Inflammatory macrophage treated with lipopolysaccharide for 4 hours (primary cell): ENCODE measurements at places on chromosomes 2 and 18.

DNA sequence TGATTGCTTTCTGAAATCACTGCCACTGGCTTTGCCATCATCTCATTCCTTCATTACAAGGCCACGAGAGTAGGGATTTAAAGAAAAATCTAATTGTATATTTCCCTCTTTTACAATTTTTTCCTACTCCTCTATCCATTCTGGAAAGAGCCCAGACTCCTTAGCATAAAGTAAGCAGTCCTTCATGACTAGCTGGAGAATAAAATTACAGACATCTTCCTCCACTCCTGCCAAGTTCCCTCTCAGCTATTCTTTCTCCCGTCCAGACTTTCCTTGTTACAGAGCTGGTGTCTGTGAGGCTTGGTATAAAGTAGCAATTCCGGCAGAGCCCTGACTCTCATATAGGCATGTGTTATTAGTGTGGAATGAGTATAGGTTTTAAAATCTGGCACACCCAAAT, 806.8 kb downstream of the PLCL1 start:
- DNase-seq = no peak

DNA sequence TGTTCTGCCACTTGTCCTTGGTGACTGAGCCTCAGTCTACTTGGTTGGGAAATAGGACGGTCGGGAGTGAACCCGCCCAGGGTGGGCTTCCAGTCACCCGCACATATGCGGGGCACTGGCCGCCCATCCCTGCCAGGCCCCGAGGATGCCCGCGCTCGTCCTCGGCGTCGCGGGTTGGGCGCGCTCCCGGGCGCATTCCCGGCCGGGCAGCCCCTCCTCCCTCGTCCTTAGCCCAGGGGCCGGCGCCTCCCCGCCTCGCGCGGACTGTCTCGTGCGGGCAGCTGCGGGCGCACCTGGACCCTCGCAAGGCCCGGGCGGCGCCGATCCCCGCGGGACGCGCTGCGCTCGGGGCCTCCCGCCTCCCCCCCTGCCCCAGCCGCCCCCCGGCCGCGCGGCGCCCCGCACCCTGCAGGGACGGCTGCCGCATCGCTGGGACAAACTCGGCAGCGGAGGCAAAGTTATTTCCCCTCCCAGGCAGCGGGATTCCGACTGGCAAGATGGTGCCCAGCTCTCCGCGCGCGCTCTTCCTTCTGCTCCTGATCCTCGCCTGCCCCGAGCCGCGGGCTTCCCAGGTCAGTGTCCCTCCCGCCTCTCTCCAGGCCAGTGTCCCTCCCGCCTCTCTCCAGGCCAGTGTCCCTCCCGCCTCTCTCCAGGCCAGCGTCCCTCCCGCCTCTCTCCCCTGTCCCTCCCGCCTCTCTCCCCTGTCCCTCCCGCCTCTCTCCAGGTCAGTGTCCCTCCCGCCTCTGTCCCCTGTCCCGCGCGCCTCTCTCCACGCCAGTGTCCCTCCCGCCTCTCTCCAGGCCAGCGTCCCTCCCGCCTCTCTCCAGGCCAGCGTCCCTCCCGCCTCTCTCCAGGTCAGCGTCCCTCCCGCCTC, at the start of gene FBLN7:
Gene FBLN7 (plus strand): TSS at position 227 of the 874 bp plus-strand sequence. CDS start 271 bp downstream, at position 498.
- DNase-seq = no peak

- no peak for DNase-seq
Observed at GRCh38 chr18:7604361-7604760, 37.2 kb downstream of the PTPRM start.

DNA sequence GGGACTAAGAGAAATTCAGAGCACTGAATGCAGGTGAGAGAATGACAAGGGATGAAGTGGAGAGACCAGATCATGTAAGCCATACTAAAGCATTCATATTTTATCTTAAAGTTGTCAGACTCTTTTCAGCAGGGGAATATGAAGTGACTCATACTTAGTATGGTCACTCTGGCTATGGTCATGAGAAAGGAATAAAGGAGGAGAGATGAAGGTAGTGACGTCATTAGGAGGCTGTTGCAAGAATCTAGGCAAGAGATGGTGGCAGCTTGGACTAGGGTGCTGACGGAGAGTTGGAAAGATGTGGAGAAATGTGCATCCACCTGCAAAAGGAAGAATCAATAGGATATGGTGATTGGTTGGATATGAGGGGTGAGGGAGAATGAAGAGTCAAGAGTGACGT, 203.2 kb upstream of the ACVR2A start:
- peak; percentile 67 for DNase-seq

DNA sequence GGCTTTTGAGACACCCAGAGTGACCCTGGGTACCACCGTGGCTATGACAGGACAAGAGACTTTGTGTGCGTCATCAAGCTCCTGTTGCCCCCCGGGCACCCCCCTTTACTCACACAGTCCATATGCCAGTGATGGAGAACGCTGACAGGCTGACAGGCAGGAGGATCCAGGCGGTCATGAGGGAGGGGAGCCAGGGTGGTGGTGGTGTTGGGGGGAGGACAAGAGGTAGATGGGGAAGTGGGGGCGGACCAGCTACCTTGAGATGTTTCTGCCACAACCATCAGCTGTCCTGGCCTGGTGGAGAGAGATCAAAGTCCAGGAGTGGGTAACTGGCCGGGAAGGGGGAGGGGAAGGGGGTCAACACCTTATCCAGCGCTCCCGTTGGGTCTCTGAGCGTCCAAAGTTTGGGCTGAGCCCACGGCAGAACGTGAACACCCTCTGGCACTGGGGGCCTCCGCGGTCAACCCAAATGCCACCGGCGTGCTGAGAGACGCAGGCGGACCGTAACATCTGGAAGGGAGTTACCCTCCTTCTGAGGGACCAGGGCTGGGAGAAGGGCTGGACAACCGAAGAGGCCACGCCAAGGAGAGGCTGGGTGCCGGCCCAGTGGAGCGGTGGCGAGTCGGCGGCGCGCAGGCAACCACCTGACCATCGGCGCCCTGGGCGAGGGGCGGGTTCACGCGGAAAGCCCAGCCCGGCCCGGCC, 575 bp downstream of the TMEM150A start:
- peak; percentile 30 for DNase-seq

- no peak for DNase-seq
Observed at GRCh38 chr2:159285433-159285832, 1.1 kb downstream of the WDSUB1 start.

DNA sequence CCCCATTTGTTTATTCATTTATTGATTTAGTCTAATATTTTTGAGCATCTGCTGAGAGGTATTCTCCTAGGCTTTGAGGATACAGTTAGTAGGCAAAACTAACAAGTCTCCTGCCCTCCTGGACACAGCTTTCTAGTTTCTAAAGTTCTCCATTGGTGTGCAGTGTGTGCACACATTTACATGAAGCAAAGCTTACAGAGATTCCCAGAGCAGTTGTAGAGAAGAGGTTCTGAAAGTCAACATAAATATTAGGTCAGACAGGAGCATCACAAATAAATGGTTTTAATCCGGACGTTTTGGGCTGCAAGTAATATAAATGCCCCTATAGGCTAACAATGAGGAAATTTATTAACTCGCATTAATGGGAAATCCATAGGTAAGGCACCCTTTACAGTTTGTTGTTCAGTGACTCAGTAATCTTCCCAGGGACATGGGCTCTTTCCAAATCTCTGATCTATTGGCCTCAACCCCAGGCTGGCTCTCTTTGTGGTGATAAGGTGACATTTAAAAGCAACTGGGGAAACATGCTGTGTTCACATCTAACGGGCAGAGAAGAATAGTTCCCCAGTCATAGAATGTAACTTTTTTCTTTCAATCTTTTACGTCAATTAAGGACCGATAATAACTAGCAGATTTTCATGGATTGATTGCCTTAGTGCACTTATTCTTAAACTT, 407.2 kb downstream of the PTPRM start:
- no peak for DNase-seq

- no peak for DNase-seq
Observed at GRCh38 chr2:172484253-172484652, 56.9 kb downstream of the ITGA6 start.

GRCh38 chr2:237405006-237405559, 8.9 kb downstream of the COL6A3 start:
- no peak for DNase-seq

DNA sequence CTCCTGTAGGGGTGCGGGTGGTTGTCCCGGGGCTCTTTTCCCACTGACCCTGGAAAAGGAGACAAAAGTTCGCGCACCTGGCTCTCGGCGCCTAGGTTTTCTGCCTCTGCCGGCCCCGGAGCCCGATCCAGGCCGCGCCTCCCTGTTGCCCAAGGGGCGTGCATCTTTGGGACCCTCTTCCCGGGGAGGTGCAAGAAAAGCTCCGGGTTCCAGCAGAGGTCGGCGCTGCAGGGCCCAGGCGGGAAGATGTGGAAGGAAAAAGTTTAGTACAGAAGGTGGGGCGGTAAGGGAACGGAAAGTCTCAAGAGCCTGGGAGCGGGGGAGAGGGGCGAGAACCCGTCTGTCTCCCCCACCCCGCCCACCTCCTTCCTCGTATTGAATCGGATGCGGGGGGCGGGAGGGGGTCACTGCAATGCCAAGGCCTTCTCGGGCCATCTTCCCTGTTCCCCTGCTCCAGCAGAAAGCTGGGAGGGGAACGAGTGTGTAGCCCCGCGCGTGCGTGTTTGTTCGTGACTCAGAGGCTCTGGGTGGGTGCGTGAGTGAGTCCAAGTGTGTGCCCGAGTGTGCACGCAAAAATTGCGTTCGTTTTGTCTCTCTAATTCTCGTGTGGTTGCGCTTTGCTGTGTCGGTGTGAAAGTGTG, 6.3 kb upstream of the EN1 start:
- no peak for DNase-seq

DNA sequence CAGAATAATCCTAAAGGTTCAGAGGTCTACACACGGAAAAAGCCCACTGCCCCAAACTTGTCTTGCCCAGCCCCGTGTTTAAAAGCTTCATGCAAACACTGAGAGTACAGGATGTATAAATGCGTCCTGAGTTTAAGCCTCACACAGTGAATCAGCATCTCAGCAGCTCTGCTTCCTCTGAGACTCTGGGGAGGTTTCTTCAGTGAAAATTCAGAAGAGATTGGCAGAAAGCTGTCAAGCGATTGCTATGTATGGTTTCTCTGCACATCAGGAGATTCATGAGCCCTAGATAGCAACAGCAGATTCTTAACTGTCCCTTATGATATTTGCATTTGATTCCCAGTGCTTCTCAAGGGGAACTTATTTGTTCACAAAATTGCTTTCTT, 27.1 kb downstream of the CRACDL start:
- DNase-seq = no peak

DNA sequence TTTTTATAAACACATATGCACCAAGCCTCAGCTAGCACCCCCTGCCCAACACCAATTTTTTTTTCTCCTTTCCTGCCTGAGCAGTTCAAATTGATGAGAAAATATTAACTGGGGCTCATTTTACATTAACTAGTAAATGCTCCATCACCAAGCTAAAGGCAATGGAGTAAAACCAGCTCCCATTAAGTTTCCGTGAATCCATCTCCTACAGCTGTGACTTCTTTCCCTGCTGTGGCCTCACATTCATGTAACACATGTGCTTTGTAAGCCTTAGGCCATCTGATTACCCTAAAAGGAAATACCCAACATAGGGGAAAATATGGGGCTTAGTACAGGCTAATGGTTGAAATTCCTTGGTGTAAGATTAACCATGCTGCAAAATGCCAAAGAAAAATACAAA, 60.8 kb downstream of the DNER start:
- no peak for DNase-seq

GRCh38 chr2:96895746-96896651, 26.1 kb upstream of the SEMA4C start:
- DNase-seq = no peak

DNA sequence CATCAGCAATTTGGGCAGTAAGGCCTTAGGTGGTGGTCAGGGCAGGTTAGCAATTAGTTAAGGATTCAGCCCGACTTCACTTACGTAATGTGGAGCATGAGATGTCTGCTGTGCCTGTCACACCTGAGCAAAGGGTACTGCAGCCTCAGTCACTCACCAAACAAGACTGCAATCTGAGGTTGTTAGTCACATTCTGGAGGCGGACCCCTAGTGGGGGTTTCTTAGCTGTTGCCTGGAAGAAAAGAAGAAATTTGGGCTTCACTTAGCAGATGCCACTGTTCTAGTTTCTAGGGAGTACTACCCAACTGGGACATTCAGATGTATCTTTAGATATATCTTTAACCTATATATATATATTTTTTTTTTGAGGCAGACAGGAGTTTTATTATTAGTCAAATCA, 529.9 kb downstream of the SLC4A3 start:
- DNase-seq = no peak

- DNase-seq = peak; percentile 54
Observed at GRCh38 chr2:224973112-224974016, 68.9 kb downstream of the DOCK10 start.

DNA sequence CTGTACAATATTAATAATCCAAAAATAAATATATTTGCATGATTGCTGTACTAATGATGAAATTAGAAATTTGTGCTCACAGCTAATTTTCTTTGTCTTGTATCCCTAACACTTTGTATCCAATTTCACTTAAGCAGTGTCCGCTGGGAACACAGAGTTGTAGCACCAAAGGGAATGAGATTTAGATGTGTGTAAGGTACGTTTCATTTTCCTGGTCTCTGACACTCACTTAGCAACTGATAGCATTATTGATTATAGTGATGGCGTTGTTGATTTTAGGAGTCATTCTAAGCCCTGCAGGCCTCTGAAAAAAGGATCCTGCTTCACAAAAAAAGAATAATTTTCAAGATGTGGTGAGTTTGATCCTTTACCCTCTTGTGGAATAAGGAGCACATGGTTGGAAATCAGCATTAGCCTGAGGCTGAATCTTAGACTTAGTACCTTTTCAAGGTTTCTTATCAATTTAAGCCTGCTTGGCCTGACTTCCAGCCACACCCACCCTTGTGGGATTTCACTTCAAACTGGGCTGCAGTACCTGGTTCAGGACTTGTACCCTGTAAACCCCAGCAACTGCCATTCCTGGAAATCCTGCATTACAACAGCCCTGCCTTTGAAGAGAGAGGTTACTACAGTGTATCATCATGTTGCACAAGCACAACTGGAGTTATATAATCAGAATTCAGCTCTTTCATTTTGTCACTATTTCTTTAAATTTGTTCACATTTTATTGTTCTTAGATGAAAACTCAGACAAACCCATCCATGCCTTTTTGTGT, 116.2 kb downstream of the RND3 start:
- no peak for DNase-seq
